Activated CD4-positive, alpha-beta T cell treated with anti-CD3 and anti-CD28 coated beads, Interleukin-2, amount 50 U/mL, for 48 hours (primary cell): ENCODE measurements at places on chromosomes 2 and 18.

- no peak for DNase-seq
Observed at GRCh38 chr2:142218471-142218870, 87.7 kb upstream of the LRP1B start.

DNA sequence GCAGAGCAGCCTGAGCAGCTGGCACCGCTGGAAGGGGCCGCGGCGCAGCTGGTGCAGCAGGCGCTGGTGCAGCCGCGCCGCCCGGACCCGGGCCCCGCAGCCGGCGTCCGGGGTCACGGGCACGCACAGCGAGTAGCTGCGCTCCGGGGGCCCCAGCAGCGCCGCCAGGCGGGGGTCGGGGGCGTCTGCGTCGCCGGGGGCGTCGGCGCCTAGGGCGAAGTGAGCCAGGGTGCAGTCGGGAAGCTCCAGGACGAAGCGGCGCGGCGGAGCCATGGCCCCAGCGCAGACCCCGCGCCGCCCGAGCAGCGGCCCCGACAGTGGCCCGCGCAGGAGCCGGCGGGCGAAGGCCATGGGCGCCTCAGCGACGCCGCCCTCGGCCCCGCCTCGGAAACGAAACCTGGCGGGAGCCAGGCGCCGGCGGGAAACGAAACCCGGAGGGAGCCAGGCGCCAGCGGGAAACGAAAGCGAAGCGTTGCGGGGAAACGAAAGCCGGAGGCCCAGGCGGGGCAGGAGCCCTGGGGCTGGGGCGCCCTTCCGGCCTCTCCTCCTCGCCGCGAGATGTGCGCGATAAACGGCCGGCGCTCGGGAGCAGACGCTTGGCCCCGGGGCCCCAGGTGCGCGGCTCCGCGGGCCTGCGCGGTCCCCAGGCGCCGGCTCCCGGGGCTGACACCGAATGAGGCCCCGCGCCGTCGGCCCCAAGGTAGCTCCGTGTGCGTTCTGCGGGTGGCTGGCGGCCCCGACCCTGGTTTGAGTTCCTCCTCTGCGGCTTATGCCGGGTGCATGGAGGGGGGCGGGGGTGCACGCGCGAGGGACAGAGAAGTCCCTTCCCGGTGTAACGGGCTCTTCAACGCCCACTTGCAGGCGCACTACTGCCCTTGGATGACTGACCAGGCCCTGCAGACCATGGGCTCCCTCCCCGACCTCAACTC, at the start of gene CMPK2:
Gene CMPK2 (minus strand): TSS at position 562 of the 929 bp plus-strand sequence. CDS start 211 bp downstream, at position 351.
- peak; percentile 79 for DNase-seq

DNA sequence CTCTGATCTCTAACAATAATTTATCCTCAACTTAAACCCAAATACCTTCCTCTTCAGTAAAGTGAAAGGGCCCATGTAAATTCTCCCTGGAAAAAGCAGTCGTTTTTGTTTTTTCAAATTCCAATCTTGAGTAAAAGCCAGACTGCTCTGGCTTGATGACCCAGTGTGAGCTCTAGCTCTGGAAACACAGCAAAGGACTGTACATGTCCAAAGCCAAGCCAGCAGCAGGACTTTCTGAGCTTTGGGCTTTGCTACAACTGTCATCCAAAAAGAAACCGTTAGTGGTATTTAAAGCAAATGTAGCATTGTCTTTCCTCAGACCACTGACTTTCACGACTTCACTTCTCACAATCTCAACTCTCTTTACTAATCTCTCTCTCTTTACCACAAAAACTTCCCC, 25.4 kb downstream of the SH3YL1 start:
- no peak for DNase-seq

- DNase-seq: peak; percentile 17
Observed at GRCh38 chr2:26847655-26848335, at the start of gene DPYSL5. Gene DPYSL5, plus strand, starts transcription at chr2:26848132. Its CDS starts 50,368 bp downstream, at chr2:26898500.

- no peak for DNase-seq
Observed at GRCh38 chr2:54964271-54964670, 86.0 kb downstream of the RTN4 start.

GRCh38 chr2:237575869-237576862, 9.8 kb downstream of the PRLH start:
- DNase-seq: no peak

DNA sequence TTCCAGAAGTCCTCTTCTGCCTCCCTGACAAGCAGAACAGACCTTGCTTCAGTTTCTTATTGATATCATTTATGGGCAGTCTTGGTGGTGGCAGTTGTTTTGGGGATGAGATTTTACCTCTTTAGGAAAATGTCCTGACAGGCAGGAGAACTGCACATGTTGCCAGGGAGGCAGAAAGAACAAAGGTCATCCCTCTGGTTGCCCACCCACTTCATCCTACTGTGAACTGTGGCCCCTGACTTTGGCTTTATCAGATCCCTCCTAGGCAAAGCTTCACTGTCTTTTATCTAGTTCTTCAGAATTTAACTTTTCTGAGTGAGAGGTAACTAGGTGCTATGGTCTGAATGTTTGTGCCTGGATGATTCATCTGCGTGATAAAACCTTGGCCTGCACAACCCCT, 2071.3 kb upstream of the CELF4 start:
- no peak for DNase-seq

DNA sequence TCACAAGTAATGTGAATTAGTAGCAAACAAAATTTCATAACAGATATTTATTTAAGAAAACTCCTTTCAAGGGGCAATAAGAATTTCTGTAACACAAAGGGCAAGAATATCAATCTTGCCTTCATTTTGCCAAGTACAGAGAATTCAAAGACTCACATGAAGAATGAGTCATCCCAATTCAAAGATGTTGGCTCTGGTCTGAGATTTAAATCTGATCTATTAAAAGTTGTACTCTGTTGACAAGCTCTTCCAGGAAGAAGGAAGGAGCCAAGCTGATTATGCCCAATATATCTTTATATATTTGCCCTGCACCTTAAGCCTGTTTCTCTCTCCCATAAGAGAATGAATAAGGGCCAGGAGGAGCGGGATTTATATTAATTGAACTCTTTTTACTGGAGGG, 55.9 kb upstream of the RPE start:
- no peak for DNase-seq

DNA sequence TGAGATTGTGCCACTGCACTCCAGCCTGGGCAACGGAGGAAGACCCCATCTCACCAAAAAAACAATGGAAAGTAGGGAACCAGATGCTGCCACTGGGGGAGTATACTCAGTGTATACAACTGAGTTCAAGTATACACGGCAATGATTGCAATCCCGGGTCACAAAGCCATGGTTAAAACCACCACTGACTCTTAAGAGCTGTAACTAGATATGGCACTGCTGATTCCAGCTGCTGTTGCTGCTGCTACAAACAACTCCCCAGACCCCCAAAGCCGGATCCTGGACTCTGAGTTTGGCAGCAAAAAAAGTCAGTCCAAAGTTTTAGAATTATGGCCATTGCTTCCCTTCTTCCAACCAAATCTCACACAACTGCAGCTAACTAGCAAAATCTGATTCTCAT, 43.7 kb upstream of the COX7A2L start:
- DNase-seq: no peak

DNA sequence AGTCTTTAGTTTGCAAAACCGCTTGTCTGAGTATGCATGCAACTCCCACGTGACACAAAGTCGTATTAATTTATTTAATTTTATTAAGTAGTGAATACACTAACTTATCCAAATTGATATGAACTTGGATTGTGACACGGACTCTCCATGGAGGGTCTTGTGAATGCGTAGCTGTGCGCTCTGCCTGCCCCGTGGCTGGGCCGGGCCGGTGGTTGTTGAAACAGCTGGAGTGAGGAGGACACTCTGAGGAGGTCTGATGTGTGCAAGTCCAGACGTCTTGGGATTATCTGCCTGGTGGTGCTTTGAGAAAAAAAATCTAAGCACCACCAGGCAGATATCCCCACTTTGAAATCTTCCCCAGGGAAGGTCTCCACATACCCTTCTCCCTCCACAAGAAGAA, 41.0 kb upstream of the RBM44 start:
- DNase-seq: no peak

GRCh38 chr2:210267698-210268097, 42.5 kb upstream of the ACADL start:
- no peak for DNase-seq

GRCh38 chr2:47870641-47871540, 35.4 kb downstream of the FBXO11 start:
- no peak for DNase-seq

DNA sequence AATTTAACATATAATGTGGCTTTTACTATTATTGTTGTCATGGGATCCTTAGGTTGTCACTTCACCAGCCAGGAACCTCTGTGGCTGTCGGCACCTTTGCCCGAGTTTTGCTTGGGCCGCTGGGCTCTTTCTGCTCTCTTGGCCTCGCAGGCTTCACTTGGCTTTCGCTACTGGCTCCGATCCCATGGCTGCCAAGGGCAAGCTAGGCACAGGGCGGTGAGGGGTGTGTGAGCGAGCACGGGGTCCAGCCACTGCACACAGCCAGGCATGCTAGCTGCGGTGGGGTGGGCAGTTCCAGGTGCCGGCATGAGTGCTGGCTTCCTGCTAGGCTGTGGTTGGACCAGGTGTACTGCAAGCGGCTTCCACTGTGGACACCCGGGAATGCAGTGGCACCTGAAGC, 23.4 kb upstream of the RAPGEF4 start:
- no peak for DNase-seq

DNA sequence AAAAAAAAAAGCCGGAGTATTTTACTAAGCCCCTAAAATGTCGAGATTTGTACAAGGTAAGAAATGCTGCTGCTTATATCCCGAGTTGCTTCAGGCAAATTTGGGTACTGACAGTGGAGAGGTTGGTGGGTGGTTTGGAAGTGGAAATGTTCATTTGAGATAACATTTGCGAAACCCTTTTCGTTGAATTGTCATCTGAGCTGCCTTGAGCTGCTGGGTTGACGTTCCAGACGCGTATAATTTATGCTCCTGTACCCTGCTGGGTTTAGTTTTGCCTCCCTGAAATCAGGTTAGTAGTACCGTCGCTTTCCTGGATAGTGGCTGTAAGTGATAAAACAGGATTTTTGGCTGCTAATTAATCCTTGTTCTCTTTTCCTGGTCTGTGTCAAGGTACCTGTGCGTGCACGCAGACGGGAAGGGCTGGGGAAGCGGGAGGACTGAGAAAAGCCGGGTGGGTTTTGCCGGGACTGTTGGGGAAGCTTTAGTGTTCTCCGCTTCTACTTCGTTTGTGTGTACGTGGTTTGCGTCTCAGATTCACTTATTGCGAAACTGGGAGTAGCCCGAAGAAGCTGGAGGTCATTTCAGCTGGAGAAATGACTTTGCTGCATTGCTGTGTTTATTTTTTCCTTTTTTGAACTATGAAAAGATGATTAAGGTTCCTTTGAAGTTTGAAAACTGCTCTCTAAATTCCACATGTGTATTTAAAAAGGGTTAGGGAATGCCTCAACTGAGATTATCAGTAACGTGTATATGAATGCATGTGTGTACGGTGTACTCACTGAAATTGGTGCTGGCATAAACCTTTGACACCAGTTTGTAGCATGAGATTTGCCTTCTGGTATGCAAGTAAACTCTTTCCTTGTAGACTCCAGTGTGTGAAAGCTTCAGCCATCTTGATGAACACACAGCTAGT, 709 bp downstream of the UGP2 start:
- DNase-seq: peak; percentile 17

- DNase-seq: no peak
Observed at GRCh38 chr2:159072795-159073194, 104.4 kb downstream of the TANC1 start.

GRCh38 chr18:6010284-6010683, 115.0 kb upstream of the TMEM200C start:
- no peak for DNase-seq

DNA sequence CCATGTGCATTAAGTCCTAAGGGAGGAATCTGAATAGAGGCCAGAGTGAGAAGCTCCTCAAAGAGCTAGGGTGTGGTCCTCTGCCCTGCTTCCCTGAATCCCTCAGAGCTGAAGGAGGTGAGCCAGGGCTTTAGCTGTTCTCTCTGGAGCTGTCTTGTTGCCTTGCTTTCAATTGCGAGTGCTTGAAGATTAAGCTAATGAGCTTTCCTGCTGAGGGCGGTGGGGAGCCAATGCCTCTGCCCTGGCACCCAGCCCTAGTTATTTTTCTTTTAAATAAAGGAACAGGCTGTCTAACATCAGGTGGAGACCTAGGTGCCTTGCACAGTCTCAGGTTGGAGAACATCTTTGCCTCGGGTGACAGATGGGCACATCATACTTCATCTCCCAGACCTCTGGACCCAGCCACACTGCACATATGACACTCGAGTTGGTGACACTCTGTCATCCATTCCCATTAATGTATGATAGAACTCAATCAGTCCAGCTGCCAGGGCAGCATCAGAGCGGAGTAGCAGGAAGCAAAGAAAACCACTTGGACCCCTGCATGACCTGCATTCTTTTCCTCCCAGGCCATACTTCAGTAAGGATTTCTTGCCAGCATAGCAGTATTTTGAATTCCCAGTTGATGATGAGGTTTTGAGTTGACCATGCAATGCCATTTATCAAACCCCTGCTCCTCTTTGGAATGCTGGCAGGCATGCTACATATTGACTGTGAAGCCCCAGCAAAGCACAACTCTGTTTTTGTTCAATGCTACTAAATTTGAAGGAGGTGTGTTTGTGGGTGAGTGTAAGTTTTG, 292.7 kb downstream of the RNF144A start:
- DNase-seq: no peak

- peak; percentile 85 for DNase-seq
Observed at GRCh38 chr18:13375302-13376255, 157.0 kb downstream of the LDLRAD4 start.

DNA sequence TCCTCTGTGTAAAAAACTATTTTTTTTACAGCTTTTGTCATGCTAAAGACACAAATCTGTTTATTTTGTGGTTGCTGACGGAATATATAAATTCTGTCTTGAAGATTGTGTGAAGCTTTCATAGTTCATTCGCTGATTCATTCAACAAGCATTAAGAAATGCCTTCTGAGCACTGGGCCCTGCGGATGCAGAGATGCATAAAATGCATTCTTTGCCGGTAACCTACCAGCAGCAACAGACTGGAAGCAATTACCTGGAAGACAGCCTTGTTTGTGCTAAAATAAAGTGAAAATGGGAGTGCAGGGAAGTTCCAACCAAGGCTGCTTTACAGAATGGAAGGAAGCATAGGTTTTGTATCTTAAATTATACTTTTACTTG, 119.7 kb downstream of the PMAIP1 start:
- no peak for DNase-seq

DNA sequence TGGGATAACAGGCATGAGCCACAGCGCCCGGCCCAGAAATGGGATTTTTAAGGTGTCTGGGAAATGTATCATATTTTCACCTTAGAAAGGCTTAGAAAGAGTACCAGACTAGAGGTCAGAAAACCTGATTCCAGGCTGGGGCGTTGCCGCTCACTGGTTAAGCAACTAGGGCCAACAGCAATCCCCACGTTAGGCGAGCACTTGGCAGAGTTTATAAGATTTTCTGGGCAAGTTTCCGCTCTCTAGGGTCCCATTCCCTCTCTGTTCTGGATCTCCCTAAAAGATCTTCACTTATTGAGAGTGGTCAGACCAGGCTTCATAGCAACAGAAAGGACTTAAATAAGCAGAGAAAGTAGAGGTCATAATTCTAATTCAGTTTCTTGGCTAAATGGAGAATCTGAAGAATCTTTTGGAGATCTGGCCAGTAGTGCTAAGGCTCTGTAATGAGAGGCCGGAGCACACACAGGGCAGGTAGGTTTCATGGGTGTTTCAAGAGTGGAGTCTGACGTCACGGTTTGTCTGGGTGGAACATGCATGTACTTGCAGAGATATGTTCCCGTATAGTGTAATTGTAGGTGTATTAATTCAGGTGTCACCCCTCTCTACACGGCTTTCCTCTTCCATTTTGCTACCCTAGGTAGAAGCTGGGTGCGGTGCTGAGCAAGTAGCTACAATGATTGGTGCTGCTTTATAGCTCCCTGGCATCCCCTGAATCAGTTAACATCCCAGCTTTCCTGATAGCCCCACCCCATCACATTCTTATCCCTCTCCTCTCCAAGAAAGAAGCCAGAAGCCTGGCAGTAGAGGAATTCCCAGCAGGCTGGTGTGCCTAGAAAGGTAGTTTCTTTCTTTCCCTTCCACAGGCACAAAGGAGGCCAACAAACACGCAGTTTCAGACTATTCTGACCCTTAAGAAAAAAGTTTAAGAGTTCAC, 4.4 kb upstream of the SMAD7 start:
- no peak for DNase-seq
